ENCODE measurements at places on chromosomes 7 and 10.

GRCh38 chr10:54131833-54132232 is 669.2 kb downstream of the PCDH15 start:
- no peak for DNase-seq

DNA sequence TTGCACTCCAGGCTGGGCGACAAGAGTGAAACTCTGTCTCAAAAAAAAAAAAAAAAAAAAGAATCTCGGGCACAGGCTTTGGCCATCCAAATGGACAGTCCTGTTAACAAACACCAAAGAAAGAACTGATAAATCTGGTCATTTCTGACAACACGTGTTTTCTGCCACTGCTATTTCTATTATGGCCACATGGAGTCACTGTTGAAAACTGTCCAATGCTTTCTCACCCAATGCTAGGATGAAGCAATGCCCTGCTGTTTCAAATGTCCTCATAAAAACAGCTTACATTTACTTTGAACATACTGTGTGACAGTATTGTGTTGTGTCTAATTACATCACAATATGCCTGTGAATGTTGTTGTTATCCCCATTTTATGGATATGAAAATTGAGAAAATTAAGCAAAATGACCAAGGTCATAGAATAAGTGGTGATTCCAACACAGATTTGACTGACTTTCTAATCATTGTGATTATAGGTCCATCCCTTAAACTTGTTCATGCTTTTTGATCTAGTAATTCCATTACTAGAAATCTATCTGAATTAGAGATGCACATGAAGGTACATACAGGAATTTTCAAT is 19.9 kb upstream of the MAP3K8 start:
- DNase-seq, result peak; percentile 15

GRCh38 chr7:105680505-105681187 is 99.4 kb upstream of the EFCAB10 start:
- DNase-seq, result no peak

GRCh38 chr10:83983578-83984255 is 155.6 kb upstream of the GHITM start:
- no peak for DNase-seq

DNA sequence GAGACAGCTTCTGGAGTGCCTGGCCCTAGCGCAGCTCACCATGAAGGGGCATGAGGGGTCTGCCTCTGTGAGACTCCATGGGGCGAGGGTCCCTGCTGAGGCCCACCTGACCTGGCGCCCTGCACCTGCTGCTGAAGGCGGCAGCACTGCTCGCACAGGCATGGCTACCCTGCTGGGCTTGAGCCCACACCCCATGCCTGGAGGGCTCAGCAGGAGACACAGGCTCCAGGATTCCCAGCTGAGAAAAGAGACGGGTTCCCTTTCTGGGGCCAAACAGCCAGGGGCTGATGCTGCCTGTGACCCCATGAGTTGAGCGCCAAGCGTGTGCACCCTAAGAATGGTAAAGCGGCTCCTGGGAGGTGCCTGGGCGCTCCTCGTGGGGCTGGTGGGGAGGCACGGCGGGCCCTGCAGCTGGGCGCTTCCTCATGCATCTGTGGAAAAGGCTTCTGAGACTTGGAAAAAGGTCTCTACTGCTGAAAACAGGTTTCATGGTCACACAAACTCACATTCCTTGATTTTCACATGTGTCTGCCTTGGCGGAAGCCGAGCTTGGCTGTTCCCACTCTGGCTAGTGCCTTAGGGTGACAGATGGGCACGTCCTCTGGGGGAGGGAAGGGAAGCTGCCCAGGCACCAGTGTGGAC is 233.4 kb downstream of the ZMYND11 start:
- DNase-seq, result no peak

DNA sequence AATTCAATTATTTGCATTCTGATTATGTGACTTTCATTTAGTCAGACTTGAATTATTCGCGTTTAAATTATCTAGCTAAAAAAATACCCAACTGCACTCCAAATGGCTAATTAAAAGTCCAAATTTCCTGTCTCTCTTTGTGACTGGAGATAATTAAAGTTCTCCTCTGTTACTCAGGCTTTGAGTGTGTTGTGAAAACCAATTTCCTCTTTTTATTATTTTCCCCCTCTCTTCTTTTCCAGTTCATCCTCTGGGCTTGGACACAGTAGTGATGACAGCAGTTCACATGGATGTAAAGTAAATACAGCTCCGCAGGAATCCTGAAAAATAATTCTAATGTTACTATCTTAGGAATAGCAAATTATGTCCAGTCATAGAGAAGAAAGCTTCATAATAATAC is 80.6 kb downstream of the SNX10 start:
- no peak for DNase-seq

DNA sequence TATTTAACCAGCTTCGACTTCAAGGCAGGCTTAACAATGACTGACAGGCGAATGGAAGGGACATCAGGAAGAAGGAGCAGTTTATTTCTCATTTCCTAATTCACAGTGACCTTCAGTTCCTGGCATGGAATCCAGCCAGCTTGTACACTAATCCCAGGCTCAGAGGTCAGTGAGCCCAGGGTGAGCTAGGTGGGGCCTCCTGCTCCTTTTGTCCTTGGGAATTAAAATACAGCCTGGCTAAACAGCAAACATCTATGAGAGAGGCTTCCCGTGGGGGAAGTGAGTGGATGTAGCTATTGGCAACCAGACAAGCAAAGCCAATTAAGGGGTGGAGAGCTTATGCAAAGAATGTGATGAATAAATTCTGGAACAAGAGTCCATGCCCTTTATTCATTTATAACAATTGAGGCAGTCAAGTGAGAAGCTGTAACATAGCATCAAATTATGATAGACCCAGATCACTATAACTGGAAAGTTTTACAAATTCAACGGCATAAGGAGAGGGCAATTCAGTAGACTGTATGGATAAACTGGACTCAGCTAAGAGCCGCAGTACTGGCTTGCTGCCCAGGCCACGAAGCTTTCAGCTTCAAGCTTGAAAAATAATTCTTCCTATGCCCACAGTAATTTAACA is 57.1 kb downstream of the STK17A start:
- no peak for DNase-seq

GRCh38 chr10:66804962-66805361 is 120.9 kb upstream of the LRRTM3 start:
- DNase-seq, result no peak

- DNase-seq, result no peak
Measured at GRCh38 chr7:41052736-41053135, 650.2 kb downstream of the INHBA start.

- no peak for DNase-seq
Measured at GRCh38 chr10:62735464-62736167, 68.9 kb upstream of the ADO start.

- peak; percentile 10 for DNase-seq
Measured at GRCh38 chr10:30736685-30737232, 107.2 kb upstream of the LYZL2 start.

GRCh38 chr10:31396376-31396775 is 77.4 kb downstream of the ZEB1 start:
- DNase-seq, result no peak

GRCh38 chr7:130896898-130897514 is 163.0 kb upstream of the KLF14 start:
- DNase-seq, result peak; percentile 79

- no peak for DNase-seq
Measured at GRCh38 chr7:10662982-10663884, 310.4 kb upstream of the PHF14 start.

DNA sequence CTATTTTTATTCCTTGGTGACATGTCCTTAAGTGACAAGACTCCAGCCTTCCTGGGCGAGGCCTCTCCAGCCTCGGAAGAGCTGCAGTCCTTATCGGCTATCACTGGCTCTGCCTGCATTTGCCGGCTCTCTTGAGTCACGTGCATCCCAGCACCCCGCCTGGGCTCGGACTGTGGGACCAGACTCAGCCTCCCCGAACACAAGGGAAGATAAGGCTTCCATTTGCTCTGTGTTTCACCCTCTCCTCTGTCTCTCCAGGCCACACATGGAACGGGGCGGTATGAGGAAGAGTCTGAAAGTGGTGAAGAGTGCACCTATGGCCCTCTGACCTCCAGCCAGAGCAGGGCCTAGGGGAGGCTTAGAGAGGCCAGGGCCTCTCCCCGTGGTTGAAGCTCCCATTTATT is 4.7 kb downstream of the GDF2 start:
- no peak for DNase-seq
